ENCODE measurements at places on chromosomes 7 and 10.

GRCh38 chr7:53272081-53272480, 236.6 kb downstream of the POM121L12 start:
- no peak for DNase-seq

- DNase-seq: no peak
Observed at GRCh38 chr7:94236960-94237359, 157.7 kb upstream of the COL1A2 start.

- DNase-seq: no peak
Observed at GRCh38 chr7:125908711-125909110, 979.1 kb upstream of the POT1 start.

DNA sequence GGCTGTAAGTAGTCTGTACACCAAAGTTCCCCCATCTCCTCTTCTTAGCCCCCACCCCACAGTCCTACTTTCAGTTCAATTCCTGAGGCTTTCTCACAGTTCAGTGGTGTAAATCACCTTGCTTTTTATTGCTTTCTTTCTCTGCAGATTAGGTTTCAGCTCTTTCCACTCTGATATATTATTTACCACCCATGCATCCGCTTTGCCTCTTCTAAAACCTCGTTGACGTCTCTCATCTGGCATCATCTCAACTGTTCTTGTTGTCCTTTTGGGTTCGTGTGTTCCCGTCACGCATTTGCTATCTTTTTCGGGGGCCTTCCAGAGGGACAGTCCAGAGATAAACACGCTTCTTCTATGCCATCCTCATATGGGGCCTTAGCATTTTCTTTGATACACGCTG, 597.9 kb upstream of the DPP6 start:
- no peak for DNase-seq

- no peak for DNase-seq
Observed at GRCh38 chr10:113982769-113983168, 60.9 kb upstream of the ADRB1 start.

- DNase-seq: no peak
Observed at GRCh38 chr7:81857385-81857784, 87.5 kb upstream of the HGF start.
